ENCODE measurements at places on chromosomes 12 and 14.
A peak's percentile ranks its signal among the peaks of the same experiment; 100 is the strongest.

DNA sequence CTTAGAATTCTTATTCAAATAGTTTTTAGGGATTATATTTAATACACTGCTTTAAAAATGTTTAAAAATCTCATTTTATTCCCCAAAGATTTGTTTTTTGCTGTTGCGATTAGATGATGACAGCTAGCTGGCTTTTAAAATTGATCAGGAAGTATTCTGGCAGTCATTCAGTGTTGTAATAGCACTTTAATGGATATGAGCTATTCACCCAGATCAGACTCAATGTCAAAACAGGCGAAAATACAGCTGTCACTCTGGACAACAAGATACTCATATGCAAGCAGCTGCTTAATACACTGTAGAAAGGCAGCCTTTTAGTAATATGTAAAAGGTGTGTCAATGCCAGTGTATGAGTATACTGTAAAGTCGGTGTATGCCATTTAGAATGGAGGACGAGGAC lies 91.7 kb downstream of the NPAS3 start:
- no peak for DNase-seq

- no peak for DNase-seq
Measured at GRCh38 chr14:68811171-68811570, 18.3 kb upstream of the ZFP36L1 start.

DNA sequence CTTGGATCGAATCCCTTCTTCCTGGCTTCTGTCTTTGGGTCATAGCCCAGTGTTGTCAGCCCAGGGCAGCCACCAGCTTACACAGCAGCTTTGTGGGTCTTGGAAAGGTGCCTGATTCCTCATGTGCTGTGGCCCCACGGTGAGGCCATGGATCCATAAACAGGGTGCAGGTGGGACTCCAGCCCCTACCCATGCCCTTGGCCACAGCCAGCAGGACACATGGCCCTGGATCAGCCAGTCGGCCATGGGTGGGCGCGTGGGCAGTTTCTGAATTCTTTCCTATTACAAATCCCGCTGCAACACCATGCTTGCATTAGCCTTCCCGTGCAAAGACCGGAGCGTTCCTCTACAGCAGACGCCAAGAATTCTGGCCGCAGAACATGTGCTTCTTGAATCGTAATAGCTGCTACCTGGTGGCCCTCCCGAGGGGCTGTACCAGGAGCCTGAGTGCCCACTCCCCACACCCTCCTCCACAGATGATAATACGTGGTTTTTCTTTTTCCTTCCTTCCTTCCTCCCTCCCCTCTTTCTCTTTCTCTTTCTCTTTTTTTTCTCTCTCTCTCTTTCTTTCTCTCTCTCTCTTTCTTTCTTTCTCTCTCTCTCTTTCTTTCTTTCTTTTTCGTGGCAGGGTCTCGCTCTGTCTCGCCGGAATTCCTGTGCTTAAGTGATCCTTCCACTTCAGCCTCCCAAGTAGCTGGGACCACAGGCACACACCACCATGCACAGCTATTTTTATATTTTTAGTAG lies 2.9 kb upstream of the MMP17 start:
- DNase-seq, result no peak

- DNase-seq, result no peak
Measured at GRCh38 chr14:33408291-33408690, 469.6 kb downstream of the NPAS3 start.

DNA sequence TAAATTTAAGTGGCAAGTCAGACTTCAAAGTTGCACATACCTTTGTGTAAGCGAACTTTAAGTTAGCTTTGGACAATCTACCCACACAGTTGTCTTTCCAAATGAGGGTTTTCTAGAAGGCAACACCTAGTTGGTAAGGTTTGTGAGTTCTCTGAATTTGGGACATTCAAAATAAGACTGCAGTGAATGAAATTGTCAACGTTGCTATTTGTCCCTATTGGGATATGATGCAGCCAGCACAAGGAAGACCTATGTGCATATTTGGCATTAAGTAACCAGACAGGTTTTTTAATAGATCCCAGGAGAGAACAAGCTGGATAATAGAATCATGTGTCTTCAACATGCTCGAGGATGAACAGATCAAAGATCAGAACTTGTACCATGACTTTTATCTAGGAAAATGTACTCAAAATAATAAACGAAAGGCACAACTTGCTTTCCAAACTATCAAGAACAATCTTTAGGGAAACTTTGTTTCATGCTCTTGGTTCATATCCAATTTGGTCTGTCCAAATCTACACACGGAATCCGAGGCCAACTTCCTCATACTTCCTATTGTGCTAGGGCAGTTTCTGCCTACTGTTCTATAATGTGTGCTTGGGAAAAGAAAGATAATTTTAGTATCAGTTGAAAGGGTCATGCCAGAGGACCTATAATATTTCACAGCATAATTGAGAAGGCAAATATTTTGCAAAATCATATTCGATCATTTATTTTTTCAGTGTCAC lies 284.2 kb upstream of the SOX5 start:
- no peak for DNase-seq

DNA sequence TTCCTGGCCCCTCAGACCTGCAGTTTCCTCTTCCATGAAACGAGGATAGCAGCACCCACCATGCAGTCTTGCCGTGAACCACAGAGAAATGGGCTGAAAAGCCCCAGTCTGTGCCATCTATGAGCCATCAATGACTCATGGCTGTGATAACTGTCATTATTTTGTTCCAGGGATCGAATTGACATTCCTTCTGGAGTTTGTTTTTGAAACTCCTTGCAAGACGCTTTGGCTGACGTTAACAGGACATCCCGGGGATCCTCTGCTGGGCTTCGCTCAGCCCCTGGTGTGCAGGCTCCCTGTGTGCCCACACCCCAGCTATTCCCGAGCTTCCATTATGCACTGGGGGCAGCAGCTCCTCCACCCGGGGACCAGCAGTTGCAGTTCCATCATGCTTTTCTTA lies 33.8 kb downstream of the MMAB start:
- DNase-seq, result no peak

DNA sequence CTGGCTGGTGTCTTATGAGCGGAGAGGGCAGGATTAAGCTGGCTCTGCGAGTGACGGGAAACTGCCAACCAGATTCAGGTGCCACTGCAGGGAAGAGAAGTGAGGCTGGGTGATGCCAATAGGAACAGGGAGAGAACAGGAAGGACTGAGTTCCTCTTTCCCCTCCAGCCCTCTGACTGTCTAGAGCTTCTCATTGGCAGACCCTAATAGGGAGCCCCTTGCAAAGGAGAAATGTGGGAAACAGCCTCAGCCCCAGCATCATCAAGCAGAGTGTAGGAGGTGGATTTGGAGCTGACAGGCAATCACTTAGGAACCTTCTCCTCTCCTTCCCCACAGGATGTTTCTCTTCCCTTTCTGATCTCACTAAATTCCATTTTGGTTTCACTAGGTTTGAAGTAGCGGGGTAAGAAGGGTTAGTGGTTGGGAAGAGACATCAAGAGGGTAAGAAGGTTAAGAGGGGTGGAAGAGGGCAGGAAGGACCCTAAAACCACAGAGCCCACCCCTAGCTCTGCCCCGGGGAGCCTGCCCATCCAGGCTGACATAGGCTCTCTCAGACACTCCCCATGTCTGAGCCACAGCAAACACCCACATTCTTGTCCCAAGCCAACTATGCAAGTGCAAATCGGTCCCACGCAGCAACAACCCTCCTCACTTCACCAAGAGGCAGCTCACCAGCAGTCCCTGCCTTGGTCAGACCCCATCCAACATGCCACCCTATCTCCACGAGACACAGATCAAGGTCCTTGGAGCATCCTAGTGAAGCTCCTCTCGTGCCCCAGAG lies 111.1 kb downstream of the STAB2 start:
- DNase-seq, result no peak

GRCh38 chr14:50920482-50921230 lies 23.6 kb downstream of the PYGL start:
- DNase-seq, result peak; percentile 85

DNA sequence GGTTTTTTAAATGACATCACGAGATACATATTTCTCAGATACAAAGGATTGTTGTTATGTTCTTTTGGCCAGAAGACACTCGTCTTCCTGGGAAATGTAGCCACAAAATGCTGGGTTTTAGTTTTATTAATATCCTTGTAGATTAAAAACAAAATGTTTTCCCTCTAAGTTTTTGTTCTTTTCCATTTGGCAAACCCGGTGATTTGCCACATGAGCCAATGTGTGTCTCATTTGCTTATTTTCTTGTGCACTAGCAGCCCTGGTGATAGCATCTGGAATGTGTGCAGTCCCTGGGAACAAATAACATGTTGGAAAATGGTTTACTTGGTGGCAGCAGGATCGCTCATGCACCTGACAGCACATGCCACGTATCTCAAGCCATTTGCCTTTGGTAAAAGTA lies 61.0 kb downstream of the HMGA2 start:
- DNase-seq, result no peak

GRCh38 chr12:6784761-6785160 lies 4.6 kb upstream of the CD4 start:
- no peak for DNase-seq

DNA sequence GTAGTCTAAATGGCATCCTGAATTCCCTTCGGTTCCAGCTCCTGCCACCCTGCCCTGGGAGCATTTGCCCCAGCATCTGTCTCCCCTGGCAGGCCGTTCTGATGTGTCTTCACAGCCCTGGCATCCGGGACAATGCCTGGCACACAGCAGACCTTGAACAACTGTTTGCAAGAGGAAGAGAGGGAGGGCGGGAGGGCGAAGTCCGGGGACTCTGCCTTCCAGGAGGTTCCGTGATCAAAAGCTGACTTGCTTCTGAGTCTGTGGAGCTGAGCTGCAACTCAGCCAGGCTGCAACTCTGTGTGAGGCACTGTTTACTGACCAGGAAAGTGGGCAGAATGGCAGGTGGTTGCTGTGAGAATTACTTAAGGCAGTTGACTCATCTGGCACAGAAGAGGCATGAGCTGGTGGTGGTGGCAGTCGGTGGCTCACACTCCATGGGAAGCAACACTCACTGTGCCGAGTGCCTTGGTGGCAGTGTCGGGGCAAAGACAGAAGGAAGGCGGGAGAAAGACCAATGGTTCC lies 61.1 kb upstream of the DLK1 start:
- DNase-seq, result no peak

- no peak for DNase-seq
Measured at GRCh38 chr14:57903954-57904353, 38.1 kb upstream of the SLC35F4 start.

DNA sequence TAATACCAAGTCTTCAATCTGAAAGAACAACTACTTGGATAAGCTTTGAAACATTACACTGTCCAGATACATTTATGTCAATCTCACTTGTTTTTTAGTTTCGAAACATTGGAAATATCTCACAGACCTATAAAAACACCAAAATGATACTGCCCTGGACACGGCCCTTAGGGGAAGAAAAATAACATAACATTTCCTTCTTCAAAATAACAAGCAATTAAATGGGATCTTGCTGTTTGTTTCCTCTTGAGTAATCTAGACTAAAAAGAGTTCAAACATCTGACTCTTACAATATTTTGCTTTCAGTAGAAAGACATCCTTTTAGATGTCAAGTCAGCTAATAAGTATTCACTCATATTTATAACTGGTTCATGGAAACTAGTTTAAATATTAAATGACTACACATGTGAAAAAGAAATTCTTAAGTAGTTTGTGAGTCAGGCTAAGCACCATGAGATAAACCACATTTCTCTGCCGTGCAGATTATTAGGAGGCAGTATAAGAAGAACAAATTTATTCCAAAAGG lies 87.5 kb downstream of the EPS8 start:
- DNase-seq, result peak; percentile 60

GRCh38 chr14:79698298-79698711 lies 513.0 kb downstream of the DIO2 start:
- no peak for DNase-seq

DNA sequence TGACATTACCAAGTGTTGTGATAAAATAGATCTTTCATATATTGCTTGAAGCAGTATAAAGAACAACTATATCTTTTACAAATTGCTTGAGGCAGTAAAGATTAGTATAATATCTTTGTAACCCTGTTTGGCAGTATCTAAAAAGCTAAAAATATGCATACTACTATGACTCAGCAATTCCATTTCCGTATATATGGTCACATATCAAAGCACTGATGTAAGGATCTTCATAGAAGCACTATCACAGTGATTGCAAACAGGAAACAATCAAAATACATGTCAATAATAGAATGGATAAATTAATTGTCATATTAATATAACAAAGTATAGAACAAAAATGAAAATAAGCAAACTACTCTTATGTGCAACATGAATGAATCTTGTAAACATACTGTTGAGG lies 158.4 kb upstream of the IGF1 start:
- DNase-seq, result no peak

DNA sequence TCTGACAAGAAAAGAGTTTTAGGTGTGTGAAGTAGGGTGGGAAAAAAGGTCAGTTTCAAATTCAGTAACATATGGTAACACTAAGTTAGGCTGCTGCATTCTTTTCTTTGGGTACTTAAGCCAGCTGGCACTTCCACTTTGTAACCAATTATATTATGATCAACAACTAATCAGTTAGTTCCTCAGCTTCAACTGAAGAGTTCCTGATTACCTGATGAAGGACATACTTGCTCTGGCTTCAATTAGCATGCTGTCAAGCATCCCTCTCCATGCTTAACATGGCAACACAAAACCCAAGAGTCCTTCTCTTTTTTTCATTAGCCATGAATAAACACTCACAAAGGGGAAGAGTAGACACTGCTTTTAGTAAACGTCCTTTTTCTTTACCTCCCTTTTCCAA lies 6.8 kb upstream of the KANSL2 start:
- no peak for DNase-seq

DNA sequence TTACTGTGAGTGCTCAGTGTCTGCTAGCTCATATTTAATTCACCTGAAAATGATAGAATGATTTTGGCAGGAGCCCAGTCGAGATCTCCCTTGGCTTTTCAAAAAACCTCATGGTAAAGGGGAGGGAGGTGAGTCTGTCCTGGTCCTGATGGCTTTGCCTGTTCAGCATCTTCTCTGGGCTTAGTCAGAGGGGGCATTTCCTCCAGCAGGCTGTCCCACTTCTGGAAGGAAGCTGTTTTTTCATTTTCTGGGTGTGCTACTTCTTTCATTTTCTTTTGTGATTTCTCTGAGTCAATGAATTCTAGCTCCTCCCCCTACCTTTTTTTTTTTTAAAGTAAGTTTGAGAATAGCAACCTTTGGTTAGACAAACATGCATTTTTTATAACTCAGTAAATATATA lies 58.8 kb downstream of the TMX1 start:
- DNase-seq, result no peak

DNA sequence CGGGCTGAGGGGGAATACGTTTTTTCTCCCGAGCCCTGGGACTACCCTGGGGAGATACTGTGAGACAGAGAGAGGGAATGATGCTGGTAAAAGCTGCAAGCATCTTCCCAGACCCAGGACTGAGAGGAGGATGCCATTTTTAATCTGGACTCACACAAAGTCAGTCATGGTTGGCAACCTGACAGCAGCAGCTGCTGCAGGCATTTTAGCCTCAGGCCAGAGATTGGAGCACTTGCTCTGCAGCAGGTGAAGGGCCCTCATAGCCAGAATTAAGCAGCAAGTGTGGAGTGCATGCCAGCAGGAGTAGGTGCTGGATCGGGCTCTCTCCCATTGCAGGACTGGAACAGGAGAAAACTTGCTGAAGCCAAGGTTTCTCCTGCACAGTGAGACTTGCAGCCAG lies 361.1 kb upstream of the CLEC14A start:
- DNase-seq, result no peak

- no peak for DNase-seq
Measured at GRCh38 chr12:3583656-3584334, 92.8 kb downstream of the PRMT8 start.

GRCh38 chr14:57725399-57726077 lies 140.4 kb downstream of the SLC35F4 start:
- DNase-seq, result peak; percentile 27

GRCh38 chr12:52382854-52383253 lies 2.6 kb downstream of the KRT84 start:
- no peak for DNase-seq
